Naive thymus-derived CD8-positive, alpha-beta T cell (primary cell): ENCODE measurements at places on chromosomes 6 and 20.

DNA sequence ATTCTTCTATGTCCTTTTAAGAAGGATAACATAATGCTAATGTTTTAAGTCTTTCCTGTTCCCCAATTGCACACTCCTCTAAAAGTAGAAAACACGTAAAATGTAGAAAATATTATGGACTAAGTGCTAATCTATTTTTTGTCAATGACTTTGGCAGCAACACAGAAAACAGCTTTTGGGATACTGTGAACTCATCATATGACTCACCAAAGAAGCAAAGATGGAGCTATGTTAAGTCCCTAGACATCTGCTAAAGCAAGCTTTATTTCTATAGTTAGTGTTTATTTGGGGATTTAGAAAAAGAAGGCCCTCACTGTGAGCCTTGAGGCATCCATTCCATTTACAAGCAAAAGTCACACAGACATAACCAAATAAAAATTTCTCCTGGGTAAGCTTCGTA is 23.0 kb downstream of the OPN5 start:
- no peak for DNase-seq

GRCh38 chr6:157443066-157443800 is 62.2 kb downstream of the ZDHHC14 start:
- no peak for DNase-seq

- no peak for DNase-seq
Measured at GRCh38 chr6:129370268-129370916, 339.6 kb downstream of the ARHGAP18 start.

- DNase-seq: no peak
Measured at GRCh38 chr6:170277893-170278742, 12.8 kb downstream of the DLL1 start.

DNA sequence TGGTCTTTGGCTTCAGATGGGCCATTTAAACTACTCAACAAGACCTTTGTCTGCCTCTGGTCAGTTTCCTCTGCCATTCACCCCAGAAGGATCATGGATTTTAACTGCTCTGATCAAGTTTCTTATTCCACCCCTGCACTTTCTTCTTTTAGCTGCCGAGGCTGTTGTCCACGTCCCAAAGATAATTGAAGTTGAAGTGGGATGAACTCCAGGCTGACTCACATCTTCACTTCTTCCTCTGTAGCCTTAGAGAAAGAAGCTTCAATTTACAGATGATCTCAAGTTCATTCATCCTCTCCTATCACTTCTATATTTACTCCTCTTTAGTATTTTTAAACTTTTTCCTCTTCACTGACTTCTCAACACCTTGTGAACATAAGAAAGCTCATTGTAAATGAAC is 651.6 kb downstream of the UTRN start:
- no peak for DNase-seq

- no peak for DNase-seq
Measured at GRCh38 chr6:135310291-135310690, 129.2 kb downstream of the MYB start.

DNA sequence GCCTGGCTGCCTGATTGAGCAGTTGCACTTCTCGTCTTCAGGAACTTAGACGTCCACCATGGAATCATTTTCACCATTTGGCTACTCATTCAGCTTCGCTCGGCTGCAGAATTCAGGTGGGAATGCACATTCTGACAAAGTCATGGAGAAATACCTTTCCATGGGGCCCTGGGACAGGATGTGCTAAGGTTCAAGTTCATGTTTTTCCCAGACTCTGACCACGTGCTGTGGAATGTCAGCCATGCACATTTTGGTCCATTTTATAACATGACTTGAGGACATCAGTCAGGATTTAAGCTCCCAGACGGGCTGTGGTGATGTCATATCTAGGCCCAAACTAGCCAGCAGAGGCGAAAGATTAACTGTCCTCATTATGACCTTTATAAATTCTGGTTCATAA is 205.3 kb downstream of the TBXT start:
- no peak for DNase-seq

- no peak for DNase-seq
Measured at GRCh38 chr6:121666814-121667213, 231.4 kb downstream of the GJA1 start.

DNA sequence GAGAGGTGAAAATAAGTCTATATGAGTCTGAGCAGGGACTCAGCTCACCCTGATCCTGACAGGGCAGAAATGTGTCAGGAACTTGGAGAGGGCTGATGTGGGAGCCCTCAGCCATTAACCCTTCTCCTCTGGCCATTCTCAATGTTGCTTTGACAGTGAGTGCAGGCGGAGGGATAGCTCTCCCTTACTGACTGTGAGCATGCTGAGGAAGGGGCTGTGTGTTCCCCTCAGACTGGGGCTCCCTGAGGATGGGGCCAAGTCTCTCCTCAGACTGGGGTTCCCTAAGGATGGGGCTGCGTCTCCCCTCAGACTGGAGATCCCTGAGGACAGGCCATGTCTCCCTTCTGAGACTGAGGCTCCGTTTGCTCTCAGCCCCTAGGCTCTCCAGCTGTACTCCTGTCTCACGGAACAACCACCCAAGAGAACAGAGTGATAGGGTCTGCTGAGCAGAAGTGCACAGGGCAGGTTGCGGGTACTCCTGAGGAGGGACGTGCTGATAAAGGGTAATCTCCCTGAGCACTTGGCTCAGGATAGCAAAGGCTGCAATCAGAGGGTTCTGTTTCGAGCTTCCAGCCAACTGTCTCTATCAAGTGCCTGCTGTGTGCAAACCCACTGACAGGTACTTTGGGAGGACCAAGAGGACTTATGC is 141.0 kb downstream of the MRPL14 start:
- no peak for DNase-seq

- DNase-seq: no peak
Measured at GRCh38 chr6:43170417-43170930, 595 bp upstream of the SRF start.

DNA sequence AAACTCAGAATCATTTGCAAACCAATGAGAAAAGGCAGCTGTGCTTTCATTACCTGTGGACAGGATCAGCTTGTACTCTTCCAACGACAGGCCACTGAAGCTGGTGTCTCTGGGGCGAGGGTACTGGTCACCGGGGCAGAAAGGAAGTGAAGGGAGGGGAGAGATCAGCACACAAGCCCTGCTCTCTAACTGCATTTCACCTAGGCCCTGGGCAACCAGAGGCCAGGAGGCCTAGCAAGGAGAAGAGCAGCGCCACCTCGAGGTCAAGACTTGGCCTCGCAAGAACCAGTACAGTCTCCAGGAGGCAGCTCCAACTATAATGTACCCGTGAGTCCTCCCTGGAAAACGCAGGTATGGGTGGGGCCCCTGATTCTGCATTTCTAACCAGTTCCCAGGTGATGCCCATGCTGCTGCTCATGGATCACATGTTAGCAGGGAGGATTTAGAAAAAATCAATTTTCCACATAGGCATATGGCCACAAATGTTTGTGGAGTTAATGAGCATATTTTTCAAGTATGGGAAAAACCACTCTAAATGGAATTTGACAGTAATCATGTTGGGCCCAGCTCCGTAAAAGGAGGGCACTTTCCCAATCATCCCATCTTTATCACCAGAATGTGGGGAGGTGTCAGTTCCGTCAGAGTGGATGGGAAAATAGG is 11.0 kb downstream of the UQCC2 start:
- peak; percentile 72 for DNase-seq

- DNase-seq: no peak
Measured at GRCh38 chr6:36893976-36894932, 8.5 kb downstream of the C6orf89 start.

GRCh38 chr20:61340157-61340556 is 88.1 kb downstream of the CDH4 start:
- DNase-seq: no peak

DNA sequence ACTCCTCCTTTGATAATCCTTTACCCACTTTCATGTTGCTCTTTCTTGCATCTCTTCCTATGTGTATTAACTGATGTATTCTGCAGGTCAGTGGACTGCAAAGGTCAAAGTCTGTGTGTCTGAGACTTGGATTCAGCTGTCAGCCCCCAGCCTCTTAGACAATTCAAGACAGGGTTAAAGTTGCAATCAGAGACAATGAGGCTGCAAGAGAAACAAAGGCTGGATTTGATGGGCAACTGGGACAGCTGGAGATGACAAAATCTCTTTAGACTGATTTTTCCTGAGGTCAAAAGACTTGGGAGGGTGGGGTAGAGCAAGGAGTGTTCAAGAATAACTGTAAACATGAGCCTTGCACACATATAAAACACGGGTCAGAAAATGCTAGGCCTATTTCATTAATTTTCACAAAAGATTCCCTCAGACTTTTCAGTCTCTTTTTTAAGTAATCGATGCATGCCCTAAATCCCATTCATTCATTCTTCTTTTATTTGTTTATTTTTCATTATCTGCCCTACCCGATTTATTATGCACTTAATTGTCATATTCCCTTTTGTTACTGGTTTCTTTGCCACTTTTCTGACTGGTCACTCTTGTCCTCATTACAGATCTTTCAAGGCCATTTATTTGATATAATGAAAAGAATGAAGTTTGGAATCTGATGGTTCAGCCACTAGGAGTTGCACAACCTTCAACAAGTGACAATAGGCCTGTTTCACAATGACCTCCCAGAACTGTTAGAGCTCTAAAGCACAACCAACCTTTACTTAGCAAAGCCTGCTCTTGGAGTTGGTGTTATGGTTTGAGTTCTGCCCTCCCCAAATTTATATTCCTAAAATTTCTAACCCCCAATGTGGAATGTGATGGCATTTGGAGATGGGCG is 33.8 kb upstream of the AKAP12 start:
- no peak for DNase-seq

- DNase-seq: no peak
Measured at GRCh38 chr20:5192570-5193431, 66.0 kb downstream of the CDS2 start.

DNA sequence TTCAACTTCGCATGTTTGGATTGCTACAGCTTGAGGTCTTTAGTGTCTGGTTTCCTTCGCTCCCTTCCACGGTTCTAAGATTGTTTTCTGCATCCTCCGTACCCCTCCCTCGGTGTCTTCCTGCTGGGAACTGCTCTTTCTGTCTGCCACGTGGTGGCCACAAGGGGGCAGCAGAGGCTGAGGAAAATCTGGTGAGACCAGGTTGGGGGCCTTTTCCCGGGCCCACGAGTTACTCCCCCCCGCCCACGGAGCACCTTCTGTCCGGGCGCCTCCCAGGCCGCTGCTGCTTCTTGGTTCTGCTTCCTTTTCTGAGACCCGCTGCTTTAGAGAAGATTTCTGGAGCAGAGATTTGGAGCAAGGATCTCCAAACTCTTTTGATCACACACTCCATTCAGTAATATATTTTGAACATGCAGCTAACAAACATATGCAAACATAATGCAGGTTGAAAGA is 21.1 kb upstream of the NOTCH4 start:
- DNase-seq: peak; percentile 74

GRCh38 chr20:47110819-47111218 is 216.2 kb downstream of the EYA2 start:
- DNase-seq: no peak
